ENCODE measurements at places on chromosomes 2 and 18.

DNA sequence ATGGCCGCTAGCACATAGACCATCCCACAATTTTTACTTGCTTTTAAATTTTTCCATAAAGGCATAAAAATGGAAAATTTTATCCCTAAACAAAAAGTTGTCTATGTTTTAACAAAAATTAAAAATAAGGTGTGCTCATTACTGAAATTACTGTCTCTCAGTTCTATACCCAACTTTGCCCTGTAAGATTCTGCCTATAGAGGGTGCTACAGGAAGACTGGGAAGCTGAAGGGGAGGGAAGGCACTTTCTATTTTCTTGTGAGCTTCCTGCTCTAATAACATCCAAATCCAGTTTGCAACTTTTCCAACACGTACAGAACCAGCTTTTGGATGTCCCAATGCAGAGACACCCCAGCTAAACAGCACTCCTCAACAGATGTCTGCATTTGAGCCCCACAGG lies 666.9 kb downstream of the PLCL1 start:
- no peak for DNase-seq

- no peak for DNase-seq
Observed at GRCh38 chr18:50193796-50194630, 934 bp downstream of the MYO5B start.

GRCh38 chr2:238459081-238459629 lies 32.4 kb downstream of the ASB1 start:
- DNase-seq, result no peak

DNA sequence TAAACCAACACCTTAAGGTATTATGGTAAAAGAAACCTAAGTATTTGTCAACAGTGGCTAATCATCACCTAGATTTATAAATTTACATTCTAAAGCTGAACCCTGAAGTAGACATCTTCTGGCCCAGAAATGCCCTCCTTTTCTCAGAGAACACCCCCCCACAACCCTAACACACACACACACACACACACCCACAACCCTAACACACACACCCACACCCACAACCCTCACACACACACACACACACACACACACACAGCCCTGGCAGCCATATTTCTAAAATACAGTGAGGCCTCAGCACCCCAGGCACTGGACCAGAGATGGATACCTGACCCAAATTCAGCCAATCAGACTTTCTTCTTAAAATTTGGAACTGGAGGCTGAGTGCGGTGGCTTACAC lies 14.3 kb downstream of the SRBD1 start:
- no peak for DNase-seq

GRCh38 chr2:238235331-238235732 lies 4.5 kb downstream of the HES6 start:
- no peak for DNase-seq

DNA sequence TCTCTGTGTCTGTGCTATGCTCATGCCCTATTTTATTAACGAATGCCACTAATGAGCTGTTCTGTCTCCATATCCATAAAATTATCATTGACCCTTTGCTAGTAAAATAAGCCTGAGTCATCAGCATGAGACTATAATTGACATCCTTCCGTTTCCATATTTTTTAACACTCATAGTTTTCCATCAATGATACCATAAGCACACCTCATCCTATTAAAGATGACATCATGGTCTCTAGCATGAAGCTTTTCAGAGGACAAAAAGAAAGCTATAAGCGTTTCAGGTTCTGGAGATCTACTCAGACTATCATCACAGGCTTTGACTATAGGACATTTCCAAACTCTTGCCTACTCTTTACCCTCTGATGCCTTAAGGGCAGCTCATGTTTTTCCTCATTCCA lies 1.2 kb upstream of the DSC2 start:
- DNase-seq, result no peak

DNA sequence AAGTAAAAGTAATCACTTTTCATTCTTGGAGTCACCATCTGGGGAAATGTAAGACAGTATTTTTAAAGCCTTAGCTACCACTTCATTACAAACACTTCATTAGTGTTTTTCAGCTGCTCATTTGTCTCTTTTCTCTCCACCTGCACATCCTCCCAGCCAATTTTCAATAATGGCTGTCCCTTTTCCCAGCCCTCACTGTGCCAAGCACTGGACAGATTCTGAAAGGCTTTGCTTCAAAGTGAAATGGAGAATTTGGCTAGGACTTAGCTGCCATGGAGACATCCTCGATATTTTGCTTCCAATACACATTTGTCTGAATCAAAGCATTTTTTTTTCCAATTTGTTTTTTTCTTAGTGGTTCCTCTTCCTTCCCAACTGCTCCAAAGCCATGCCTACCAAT lies 272.4 kb upstream of the NRXN1 start:
- DNase-seq, result no peak

All from natural killer cell (primary cell).